ENCODE measurements at places on chromosomes 6 and 20.
A peak's percentile ranks its signal among the peaks of the same experiment; 100 is the strongest.

DNA sequence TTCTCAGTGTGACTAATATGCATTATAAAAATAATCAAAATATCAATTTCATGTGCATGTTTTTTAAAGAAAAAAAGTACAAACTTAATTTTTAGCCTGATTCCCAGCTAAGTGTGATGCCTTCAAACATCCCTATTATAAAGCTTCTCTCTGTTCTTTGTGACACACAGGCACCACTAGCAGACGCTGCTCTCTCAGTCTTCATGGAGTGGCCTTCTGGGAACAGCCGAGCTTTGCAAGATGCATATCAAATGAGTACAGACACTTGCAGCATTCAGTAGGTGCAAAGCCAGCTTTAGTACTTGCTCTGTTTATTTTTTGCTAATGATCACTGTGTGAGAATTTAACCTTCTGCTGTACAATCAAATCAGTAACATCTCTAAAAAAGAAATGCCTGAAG is 340.0 kb downstream of the ADGRB3 start:
- DNase-seq = no peak

DNA sequence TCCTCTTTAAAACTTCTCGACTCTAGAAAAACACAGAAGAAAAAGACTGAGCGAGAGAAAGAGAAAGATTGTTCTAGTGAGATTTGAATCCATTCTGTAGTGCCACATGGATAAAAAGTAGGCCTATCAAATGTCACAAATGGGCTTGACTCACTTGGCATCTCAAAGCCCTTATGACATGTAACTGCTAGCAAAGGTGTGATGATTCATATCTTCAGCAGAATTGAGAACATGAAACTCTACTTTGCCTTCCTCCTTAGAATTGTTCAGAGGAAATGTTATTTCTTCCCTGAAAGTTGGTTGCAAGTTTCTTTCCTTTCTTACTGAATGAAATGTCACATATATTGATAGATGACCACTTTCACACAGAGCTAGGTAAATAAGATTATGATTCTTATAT is 40.4 kb upstream of the DUSP22 start:
- peak; percentile 10 for DNase-seq

DNA sequence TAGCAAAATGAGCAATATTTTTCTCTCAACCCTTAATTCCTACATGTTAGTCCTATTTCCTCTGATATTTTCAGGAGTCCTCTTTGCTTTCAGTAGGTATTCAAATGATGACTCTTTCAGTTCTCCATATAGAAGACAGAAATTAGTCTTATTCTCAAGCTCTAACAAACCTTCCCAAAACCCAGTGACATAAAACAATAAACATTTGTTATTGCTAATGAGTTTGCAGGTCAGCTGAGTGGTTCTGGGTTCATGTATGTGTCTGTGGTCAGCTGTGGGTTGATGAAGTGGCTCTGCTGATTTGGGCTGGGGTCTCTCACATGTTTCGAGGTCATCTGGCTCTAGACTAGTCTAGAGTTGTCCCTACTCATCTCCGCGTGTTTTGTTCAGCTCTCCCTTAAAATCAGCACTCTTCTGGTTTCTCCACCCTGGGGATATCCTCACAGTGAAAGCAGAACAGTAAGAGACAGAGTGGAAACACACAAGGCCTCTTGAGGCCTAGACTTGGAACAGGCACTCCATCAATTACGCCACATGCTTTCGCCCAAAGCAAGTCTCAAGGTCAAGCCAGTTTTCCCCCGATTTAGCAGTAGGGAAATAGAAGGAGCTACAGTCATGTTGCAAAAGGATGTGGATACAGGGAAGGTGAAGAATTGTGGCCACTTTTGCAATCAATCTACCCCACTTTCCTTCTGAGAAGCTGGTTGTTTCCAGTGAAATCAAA is 273.0 kb downstream of the PLCB1 start:
- DNase-seq = no peak

GRCh38 chr20:19725814-19726525 is 32.1 kb upstream of the RIN2 start:
- DNase-seq = peak; percentile 63

- peak; percentile 32 for DNase-seq
Measured at GRCh38 chr6:52162940-52163908, 23.0 kb upstream of the IL17A start.

GRCh38 chr20:38221119-38221589 is 39.4 kb downstream of the KIAA1755 start:
- DNase-seq = peak; percentile 20

DNA sequence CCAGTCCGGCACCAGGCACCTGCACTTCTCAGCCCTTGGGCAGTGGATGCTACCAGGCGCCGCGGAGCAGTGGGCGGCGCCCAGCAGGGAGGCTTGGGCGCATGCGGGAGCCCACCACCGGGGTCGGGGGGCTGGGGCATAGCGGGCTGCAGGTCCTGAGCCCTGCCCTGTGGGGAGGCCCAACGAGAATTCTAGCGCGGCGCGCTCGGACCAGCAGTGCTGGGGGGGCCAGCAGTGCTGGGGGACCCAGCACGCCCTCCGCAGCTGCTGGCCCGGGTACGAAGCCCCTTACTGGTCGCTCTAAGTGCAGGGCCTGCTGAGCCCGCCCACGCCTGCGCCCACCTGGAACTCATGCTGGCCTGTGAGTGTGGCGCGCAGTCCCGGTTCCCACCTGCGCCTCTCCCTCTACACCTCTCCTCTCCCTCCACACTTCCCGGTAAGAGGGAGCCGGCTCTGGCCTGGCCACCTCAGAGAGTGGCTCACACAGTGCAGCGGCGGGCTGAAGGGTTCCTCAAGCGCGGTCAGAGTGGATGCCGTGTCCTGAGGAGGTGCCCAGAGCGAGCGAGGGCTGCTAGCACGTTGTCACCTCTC is 28.5 kb upstream of the SERPINB1 start:
- no peak for DNase-seq

DNA sequence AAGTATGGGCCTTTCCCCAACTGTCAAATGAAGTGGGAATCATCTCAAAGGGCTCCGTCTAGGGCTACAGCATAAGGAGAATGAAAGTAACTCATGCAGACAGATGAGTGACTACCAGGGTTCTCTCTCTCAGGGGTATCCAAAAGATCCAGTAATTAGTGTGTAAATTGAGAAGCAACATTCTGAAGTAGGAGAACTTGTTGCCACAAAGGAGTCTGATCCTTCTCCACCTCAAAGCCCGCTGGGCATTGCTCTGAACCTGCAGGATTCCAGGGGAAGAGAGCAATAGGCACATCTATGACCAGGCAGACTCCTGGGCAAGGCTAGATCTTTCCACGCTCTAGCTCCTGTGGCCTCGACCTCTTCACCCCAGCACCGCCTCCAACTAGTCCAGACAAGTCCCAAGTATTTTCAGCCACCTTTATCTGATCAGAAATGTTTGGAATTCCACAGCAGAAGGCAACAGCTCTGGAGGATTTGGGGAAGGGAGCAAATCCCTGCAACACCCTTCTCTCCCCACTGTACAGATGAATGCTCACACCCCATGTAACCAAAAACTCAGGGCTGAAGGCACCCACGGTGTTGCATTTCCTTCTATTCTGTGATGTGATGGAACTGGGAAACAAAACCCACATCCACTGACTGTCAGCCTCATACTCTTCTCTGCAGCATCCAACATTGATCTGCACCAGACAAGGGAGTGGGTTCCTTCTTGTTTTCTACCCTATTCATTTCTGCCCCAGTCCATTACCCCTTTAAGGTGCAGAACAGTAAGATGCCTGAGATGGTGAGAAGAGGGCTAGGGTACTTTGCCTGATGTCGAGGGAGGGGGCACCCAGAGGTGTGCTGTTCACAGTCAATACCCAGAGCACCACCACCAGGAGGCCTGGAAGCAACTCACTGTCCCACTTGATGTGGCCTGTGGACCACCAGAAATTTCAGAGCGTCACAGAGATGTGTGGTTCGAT is 41.0 kb downstream of the COX4I2 start:
- no peak for DNase-seq

DNA sequence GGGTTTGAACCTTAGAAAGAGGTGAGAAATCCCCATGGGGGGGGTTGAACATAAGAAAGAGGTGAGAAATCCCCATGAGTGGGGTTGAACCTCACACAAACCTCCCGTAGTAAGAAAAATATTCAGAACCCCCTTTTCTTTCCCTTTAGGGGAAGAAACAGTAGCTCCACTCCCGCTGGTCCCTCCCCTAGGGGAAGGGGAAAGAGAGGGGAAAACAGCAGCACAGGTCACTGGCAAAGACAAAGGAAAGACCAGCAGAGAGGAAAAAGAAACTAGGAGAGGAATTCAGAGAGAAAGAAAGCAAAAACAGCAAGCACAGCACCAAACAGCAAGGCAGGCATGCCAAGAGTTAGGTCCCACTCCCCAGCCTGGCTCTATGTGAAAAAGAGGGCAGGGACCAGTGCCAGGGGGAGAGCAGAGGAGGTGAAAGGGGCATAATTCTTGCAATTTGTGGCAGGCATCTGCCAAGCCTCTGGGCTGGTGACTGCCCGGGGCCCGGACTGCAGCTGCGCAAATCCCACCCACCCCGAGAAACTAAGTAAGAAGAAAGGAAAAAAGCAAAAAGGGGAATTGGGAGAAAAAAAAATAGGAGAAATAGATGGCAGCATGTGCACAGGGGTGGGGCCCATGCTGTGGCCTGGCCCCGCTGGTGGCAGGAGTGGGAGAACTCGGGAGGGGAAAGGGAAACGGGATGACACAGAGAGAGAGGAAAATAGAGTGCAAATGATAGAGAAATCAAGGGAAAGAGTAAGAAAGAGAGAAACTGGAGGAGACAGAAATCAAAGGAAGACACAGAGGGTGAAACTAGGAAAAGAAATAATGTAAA is 15.1 kb upstream of the GOPC start:
- DNase-seq = no peak

DNA sequence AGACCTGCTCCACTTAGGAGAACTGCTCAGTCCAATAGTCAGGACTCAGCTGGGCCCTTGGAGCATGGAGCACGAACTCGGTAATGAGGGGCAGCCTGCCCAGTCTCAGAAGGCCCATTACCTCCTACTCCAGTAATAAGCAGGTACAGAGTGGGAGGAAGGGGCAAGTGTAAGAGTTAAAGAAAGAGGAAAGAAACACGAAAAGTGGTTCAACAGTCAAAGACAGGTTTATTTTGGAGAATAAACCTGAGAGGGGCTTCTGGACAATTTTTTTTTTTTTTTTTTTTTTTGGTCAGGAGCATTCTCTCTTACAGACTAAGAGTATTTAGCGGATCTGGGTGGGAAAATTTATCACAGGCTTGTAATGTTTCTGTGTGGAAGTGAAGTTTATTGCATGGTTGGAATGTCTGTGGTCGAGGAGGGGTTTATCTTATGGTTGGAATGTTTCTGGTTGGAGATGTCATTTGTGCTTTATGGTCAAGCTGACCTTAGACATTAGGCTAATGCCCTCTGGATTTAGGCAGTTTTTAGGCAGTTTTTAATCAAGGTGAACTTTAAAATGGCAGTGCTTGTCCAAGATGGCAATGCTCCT is 340.1 kb downstream of the BCKDHB start:
- DNase-seq = no peak

GRCh38 chr6:100614386-100614785 is 149.7 kb upstream of the SIM1 start:
- no peak for DNase-seq

DNA sequence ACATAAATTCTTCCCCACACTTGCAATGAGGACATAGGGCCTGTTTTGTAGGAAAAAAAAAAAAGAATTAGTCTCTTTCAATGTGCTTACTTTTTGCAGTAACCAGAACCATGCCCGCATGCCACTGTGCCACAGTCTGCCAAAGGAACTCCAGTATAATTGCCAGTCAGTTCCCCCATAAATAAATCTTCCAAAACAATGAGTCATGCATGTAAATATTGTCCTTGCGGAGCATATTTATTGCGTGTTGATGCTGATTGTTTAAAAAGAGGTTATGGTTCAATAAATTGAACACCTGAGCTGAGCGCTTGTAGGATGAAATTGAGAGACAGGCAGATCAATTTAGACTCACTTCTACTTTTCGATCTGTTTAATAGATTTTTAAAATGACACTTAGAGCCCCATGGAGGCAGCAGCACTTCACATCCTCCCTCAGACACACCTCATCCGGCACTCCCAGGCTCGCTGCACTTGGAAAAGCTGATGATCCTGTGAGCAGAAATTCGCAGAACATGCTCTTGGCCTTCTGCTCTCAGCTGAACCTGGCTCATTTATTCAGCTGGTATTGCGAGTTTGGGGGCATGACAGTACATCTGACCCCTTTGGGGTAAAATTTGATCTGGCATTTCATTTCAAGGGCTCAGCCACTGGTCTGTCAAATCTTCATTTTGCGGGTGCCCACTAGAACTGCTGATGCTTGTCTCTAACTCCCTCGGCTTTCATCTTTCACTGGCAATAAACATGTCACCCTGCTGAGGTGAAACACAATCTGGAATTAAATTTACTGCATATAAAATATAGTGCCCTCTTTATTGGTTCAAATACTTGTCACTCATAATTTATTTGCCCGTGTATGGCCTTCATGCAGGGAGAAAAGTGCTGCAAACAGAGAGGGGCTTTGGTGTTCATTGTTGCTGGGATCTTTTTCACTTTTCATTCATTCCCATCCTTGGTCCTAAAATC is 371.1 kb upstream of the POU3F2 start:
- DNase-seq = no peak

DNA sequence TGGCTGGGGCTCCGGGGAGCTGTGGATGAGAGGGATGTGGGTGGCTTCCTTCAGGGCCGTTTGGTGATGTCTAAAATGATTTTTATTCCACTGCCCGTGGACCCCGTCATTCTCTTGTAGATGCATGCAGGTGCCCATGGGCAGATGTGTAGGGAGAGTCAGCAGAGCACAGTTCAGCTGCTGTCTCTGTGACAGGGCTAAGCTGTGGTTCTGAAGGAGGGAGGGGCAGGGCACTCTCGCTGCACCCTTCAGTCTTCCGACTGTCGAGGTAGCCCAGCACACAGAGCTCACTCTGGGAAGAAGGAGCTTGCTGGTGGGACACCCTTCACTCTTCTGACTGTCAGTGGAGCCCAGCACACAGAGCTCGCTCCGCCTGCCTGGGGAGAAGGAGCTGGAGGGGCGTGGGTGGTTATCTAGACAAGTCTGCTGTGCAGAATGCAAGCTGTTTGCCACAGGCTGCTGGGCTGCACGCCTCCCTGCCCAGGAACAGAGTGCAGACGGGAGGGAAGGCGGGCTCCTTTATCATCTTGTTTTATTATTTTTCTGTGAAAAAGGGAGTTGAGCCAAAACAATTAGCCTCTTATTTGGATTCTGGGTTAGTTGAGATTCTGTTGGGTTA is 28.4 kb upstream of the ADRM1 start:
- no peak for DNase-seq

- no peak for DNase-seq
Measured at GRCh38 chr20:16595376-16595775, 22.1 kb upstream of the KIF16B start.

GRCh38 chr6:49855221-49855620 is 11.1 kb downstream of the CRISP1 start:
- DNase-seq = no peak

DNA sequence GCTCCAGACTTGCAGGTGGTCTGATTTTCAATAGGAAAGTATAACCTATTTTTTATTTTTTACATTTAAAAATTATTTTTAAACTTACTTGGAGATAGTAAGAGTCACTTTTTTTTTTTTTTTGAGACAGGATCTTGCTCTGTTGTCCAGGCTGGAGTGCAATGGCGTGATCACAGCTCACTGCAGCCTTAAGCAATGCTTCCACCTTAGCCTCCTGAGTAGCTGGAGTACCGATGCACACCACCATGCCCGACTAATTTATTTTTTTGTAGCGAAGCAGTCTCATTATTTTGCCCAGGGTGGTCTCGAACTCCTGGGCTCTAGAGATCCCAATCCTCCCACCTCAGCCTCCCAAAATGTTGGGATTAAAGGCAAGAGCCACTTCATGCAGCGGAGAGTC is 84.8 kb upstream of the RALY start:
- DNase-seq = no peak

GRCh38 chr6:46062312-46062711 is 46.7 kb upstream of the CLIC5 start:
- no peak for DNase-seq

- peak; percentile 20 for DNase-seq
Measured at GRCh38 chr6:122180132-122180531, 219.3 kb upstream of the HSF2 start.

Data from HCEC 1CT (cell line).